ENCODE measurements at places on chromosomes 6 and 20. TPM values are rescaled to one million over a fixed set of nuclear protein-coding genes. Genes with fewer than 3 reads are reported as not detected.
A peak's percentile ranks its signal among the peaks of the same experiment; 100 is the strongest.

GRCh38 chr6:95413789-95414188 lies 163.5 kb upstream of the MANEA start:
- DNase-seq, result no peak

- no peak for DNase-seq
Measured at GRCh38 chr6:147087641-147088040, 116.6 kb upstream of the STXBP5 start.

DNA sequence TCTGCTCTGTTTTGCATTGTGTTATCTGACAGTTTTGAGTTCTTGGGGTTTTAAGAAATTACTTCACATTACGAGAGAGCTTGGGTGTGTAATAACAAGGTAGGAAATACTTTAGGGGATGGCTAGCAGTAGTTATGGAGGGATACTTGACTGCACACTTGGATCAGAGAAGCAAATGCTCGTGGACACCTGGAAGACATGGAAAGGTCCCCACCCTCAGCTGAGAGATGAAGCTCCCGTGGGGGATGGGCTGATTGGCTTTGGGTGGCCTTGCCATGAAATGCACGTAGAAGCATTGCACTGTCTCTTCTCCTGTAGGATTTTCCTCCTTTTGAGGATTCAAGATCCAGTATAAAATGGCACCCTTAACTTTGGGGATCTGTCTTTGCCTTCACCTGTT lies 61.5 kb upstream of the UNC93A start:
- no peak for DNase-seq

DNA sequence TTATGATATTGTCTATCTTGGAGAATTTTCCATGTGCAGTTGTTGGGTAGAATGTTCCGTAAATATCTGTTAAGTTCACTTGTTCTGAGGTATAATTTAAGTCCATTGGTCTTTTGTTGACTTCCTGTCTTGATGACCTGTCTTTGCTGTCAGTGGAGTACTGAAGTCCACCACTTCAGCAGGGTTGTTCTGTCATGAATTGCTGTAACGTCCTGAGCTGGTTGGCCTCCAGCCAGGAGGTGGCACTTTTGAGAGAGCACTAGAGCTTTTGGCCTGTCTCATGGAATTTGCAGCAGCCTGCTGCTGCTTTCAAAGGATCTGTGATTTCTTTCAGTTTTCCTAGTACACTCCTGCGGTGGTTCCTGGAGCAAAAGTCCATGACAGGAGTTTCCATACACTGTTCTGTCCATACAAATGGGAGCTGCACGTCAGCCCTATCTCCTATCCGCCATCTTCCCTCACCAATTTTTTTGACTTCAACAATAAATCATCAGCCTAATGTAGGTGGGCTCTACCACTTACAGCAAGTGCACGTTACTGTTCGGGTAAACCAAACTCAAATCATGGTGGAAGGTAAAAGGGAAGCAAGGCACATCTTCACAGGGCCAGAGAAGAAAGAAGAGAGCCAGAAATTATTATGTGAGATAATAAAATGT lies 46.9 kb upstream of the TRERF1 start:
- DNase-seq, result peak; percentile 50

DNA sequence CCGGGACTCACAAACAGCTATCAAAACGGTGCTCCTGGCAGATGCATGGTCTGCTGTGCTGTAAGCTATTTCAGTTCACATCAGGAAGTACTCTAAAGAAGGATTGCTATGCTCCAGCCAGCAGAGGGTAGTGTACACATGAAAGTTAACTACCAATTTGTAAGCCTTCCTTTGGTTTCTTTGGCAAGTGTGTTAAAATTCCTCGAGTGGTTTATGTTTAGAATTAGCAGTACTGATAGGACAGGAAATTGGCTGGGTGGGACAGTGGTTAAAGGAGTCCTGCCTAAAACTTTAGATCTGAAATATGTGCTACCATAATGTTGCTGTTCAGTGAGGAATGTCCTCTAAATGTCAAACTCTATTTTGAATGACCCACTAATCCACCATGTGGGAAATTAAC lies 47.4 kb downstream of the TRMT11 start:
- peak; percentile 24 for DNase-seq

- no peak for DNase-seq
Measured at GRCh38 chr6:43175676-43176422, 4.8 kb downstream of the SRF start.

GRCh38 chr6:335572-335971 lies 43.3 kb downstream of the DUSP22 start:
- no peak for DNase-seq

DNA sequence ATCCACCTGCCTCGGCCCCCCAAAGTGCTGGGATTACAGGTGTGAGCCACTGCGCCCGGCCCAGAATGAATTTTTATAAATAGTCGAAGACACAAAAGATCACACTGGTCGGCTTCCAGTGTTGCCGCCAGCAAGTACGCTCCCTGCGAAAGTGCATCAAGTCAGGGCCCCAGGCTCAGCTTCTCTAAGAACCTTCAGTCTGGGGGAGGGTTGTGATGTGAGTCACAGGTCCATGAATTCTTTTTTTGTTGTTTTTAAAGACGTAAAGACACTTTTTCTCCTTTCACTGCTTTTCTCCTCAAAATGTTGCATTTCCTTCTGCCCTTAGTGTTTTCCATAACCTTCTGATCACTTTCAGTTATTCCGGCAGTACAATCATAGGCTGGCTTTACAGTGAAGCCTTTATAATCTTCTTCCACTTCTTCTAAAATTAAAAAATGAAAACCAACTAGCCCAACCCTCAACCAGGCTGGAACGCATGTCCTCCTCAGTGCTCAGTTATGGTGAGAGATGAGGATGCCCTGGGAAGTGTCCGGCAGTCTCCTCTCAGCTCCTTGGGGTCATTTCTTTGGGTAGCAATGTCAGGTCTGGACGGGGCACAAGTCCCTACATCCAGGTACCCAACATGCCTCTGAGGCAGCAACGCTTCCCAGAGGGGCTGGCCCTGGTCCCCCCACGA lies 66.6 kb downstream of the CSE1L start:
- DNase-seq, result no peak

DNA sequence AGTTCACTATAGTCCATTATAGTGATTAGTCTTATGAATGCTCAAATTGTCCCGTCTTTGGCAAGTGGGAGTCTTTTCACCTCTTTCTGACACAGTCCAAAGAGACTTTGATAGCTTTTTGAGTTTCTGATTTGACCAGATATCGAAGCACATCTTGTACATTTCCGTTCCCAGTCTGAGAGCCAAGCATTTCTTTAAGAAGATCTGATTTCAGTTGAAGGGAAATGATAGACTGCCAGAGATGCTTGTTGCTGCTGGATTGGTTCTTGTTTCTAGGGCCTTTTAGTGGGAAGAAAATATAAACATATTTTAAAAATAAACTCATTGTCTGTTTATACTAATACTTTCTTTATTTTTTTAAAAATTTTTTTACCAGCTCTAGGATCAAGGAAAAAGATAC lies 54.1 kb upstream of the IER3 start:
- no peak for DNase-seq

- DNase-seq, result peak; percentile 59
Measured at GRCh38 chr20:34536798-34537394, 20.7 kb downstream of the DYNLRB1 start.

SOX4 gene
- 5.7 TPM for total RNA-seq

SLC17A2 gene
- not detected for total RNA-seq

B3GALT4 gene
- total RNA-seq, result 9.8 TPM

APCDD1L gene
- 0.44 TPM for total RNA-seq

PDE7B gene
- 10.3 TPM for total RNA-seq
